ENCODE measurements at places on chromosomes 2 and 18.
A peak's percentile ranks its signal among the peaks of the same experiment; 100 is the strongest.

GRCh38 chr2:217650716-217651360 lies 352.0 kb downstream of the TNS1 start:
- DNase-seq = peak; percentile 21

DNA sequence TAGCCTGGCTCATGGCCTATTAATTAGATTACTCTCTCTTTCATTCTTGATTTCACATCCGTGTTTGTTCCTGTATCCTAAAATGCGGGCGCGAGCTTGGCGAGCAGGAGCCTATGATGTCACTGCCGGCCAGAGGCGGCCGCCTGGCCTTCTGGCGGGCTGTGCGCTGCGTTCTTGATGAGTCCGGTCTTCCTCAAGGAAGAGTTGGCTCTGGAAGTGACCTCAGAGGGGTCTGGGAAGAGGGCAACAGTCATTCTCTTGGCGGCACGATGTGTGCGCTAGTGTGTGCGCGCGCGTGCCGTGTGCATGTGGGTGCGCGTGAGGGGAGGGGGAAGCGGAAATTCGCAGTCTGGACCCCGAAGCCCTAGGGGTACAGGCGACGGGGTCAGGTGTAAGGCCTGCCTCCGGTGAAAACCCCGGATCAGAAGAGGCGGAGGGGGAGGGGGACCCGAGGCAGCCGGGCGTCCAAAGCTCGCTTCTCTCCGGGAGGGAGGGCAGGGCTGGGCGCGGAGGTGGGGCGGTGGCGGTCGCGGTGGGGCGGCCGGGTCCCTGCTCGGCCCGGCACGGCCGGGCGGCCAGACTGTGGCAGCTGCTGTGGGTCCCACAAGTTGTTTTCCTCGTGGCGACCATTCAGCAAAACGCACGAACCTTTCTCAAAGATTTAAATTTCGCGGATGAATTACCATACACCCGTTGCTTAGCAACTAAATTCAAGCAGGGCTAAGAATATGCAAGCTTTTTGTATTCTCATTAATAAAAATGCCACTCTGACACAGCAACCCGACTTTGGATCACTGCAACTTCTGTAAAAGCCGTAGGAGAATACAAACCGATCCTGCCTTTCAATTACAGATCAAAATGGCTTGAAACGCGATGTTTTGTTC lies 8.4 kb downstream of the POU3F3 start:
- no peak for DNase-seq

DNA sequence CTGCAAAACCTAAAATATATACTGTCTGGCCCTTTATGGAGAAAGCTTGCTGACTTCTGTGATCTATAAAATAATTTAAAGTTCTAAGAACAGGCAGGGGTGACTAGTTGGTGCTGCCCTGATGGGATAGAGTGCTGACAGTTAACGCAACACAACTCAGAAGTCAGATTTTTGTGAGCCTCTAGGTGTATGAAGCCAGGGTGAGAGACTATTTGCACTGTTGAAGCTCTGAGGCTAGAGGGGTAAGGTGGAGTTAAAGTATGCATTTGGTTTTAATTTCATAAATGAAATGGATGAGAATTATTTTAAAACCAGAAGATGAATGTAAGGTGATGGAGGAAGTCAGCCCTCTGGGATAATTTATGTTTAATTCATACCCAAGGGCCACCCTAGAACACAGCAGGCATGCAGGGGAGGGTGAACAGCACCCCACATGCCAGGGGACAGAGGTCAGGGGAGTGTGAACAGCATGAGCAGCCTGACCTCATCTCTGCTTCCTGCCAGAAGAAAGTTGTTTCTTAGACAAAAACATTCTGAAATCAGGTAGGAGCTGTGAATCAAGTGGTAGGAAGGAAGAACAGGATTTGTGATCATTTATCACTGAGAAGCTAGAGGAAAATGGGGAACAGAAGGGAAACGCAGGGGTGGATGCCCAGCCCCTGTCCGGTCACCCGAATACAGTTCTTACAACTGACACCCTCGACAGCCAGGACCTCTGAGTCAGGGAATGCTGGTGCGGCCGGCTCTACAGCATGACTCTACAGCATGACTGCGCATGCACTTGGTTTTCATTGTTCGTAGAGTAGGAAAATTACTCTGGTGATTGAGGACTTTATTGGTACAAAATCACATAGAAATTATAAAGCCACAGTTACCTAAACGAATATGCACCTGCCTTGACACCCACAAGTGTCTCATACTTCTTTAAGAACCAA lies 93.1 kb downstream of the MBP start:
- DNase-seq = no peak

DNA sequence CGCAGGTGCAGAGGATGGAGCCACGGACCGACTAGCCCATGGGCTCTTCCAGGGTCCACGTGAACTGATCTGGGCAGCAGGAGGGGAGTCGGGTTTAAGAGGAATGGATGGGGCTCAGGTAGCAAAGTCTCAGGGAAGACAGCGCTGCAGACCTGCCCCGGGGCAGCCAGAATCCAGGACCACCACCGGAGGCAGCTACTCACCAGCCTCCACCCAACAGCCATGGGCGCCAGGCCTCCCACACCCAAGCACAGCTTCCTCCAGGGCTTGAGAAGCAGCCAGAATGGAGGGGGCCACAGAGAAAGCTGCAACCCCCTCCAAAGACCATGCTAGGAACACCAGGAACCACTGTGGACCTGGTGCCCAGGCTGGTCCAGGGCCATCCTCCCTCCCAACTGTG lies 164.3 kb downstream of the TWIST2 start:
- no peak for DNase-seq

DNA sequence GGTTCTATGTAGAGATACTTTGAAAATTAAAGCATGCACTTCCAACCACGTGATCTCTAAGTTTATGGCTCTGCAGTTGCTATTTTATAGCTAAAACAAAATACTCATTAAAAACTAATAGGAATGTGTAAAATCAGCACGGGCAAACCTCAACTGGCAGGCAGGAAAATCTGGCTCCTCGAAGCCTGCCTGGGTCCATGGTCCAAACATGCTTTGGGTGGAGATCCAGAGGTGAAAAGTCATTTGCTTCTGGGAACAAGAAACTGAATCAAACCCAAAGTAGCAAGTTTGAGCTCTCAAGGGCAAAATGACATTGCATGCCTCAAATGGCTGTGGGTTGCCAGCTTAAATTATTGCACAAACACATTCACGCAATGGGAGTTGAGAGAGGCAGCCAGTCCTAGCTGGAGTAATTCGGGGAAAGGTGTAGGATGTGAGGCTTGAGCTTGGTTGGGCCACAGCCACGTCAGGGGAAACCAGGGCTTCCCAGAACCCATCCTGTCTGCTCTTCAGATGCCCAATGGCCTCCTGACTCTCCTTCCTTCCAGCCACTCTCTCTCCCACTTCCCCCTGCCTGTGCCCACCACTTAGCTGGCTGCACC lies 75.2 kb upstream of the LCLAT1 start:
- peak; percentile 12 for DNase-seq

DNA sequence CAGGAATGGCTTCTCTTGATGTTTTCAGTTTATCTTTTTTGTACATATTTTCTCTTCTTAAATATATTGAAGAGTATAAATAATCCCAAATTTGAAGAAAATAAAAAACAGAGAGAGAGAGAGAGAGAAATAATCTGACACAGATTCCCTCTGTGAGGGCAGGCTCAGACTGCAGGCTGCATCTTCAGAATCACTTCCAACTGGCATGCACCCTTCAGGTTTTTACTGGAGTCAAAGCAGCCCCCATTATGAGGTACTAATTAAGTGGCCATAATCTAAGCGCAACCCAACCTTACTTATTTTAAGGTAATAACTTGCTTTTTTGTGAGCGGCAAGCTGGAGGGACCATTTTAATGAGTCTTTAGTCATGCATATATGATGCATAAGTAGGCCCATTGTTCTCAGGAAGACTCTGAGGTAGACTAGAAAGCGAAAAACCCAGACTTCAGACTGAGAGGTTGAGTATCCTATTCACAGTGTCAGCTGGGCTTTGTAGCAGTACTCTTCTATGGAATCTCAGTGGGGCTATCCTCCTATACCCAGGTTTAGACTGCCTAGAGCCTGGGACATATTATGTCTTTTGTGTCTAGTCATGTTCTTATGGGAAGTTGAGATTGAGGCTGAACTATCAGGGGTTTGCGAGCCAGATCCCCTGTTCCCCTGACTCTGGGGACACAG lies 167.4 kb downstream of the SP3 start:
- DNase-seq = no peak

DNA sequence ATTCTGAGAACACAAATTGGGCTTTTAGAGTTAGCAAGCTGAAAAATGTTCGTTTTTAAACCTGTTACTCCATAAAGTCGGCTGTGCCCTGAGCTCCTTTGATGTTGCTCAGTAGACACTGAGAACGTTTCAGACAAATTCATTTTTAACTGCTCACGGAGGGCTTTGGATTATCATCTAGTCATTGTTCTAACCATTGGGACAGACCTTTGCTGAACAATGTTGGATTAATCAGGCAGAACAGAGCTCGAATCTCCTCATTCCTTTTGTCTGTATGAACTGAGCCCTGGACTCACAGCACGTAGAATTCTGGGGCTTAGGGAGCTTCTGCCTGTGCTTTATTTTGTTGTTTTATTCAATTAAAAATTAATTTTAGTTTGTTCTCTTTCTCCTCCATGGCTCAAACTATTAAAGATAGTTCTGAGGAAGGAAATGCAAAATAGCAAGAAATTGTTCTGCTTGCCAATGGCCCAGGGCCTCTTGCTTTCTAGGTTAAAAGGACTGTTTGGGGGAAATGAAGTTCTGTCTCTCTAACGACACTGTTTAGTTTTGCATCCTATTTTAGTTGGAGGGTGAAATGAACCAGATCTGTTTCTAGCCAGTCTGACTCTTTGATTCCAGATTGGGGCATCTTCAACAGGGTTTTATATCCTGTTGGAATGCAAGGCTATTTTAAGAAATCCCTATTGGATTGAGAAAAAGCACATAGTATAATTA lies 114.7 kb upstream of the CXCR4 start:
- no peak for DNase-seq
